DMS 273 treated with DMSO at 0.1 percent for 48 hours (cell line): ENCODE measurements at places on chromosomes 3 and 15.

- DNase-seq, result no peak
These were observed 98.6 kb downstream of the ALCAM start for GRCh38 chr3:105465251-105465853.

DNA sequence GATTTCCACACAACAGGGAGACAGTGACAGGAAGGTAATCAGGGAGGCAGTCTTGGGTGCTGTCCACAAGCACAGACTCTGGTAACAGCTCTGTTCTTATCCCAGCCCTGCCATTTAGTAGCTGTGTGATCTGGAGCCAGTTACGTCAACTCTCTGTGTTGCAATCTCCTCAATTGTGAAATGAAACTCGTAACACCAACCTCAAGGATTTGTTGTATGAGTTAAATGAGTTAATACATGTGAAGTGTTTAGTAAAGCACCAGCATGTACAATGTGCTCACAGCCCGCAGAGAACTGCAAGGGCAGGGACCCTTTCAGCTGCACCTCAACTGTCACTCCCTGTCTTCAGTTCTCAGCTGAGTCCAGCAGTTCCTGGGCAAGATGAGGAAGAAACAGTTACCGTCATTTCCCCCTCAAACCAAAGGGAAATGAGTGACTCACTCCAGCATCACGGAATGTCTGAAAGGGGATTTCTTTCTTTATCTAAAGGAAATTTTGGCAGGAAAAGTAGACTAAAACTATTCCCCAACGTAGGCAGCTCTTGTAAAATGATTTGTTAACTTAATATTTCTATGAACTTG lies 39.9 kb upstream of the MB21D2 start:
- DNase-seq, result peak; percentile 59

DNA sequence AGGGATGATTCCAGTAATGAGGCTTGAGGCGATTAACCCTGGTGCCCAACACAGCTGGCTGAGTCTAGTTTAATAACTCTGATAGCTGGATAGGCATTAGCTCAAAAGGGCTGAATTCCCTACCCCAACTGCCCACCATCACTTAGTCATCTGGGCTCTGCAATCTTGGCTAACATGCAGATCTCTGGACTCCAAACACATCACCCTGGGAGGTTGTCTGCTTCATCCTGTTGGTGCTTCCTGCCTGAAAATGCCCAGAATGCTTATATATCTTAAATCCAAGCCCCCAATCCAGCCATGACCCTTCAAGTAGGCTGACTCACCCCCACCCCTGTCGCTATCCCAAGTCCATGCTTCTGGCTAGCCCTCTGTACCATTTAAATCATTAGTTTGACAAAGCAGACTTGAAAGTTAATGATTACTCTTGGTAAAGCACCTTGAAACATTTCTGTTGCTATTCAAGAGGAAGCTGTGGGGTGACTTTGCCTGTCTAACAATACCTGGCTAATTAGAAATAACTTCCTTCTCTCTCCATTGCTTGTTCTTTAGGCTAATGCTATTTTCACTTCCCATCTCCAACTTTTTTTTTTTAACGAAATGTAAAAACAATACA lies 107.0 kb upstream of the RORA start:
- DNase-seq, result no peak

GRCh38 chr3:143643905-143644304 lies 204.4 kb downstream of the SLC9A9 start:
- no peak for DNase-seq
